ENCODE measurements at places on chromosomes 11 and 22.

- no peak for DNase-seq
These were observed 75.8 kb downstream of the MORC2 start for GRCh38 chr22:30892731-30893221.

GRCh38 chr11:43868852-43869567 lies 11.6 kb upstream of the ALKBH3 start:
- no peak for DNase-seq

DNA sequence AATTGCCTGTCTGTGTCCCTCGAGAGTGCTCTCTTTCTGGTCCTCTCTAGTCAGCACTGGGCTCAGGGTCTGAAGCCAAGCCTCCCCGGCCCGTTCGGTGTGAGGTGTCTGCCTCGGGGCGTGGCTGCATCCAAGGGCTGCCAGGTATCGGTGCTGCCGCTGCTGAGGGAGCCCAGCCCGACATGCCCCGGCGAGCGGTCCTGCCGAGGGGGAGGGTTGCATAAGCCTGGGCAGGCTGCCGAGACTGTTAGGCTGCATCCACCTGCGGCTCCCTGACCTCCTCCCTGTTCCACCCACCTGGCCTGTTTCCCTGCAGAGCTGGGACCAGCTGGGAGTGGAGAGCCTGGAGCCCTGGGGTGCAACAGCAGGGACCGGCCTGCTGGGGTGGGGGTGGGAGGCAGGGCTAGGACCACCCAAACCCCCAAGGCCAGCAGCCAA lies 6.3 kb downstream of the OVOL1 start:
- no peak for DNase-seq

GRCh38 chr22:48042621-48043395 lies 1280.4 kb downstream of the TBC1D22A start:
- DNase-seq, result no peak

DNA sequence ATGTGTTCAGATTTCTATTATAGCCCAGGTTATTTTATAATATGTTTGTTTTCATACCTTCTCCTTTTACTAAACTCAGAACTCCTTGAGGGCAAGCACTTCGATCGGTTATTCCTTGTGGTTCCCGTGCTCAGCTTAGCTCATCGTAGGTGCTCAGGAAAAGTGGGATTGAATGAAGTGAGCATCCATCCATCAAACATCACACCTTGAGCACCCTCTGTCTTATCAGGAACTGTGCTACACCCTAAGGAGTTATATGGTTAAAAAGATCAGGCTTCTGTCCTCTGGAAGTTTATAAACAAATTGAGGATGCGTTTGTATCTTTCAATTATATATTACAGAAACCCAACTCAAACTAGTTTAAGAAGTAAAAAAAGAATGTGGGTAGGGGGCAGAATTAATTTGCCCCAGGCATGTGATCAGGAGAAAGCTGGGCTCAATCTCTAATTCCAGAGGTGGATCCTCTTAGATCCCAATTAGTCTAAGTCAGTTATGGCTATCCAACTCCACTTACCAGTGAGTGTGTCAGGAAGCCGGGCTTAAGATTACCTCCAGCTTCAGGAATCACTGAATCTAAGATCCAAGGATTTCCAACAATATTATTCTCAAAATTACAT lies 59.9 kb upstream of the RRAS2 start:
- DNase-seq, result no peak

DNA sequence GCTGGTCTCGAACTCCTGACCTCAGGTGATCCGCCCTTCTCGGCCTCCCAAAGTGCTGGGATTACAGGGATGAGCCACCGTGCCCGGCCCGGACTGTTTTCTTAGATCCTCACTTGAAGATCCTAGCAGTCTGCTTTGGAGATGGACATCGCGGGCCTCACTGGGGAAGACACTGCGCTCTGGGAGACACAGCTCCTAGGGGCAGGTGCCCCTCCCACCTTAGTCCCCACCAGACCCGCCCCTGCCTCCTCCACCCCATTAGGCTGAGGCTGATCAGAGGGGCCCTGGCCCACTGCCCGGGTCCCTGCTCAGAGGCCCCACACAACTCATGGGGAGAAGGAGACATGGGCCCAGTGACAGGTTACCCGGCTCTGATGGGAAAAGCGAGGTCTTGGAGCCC lies 11.3 kb upstream of the LTO1 start:
- DNase-seq, result no peak

GRCh38 chr11:14645015-14645912 lies 1.7 kb downstream of the PDE3B start:
- no peak for DNase-seq

DNA sequence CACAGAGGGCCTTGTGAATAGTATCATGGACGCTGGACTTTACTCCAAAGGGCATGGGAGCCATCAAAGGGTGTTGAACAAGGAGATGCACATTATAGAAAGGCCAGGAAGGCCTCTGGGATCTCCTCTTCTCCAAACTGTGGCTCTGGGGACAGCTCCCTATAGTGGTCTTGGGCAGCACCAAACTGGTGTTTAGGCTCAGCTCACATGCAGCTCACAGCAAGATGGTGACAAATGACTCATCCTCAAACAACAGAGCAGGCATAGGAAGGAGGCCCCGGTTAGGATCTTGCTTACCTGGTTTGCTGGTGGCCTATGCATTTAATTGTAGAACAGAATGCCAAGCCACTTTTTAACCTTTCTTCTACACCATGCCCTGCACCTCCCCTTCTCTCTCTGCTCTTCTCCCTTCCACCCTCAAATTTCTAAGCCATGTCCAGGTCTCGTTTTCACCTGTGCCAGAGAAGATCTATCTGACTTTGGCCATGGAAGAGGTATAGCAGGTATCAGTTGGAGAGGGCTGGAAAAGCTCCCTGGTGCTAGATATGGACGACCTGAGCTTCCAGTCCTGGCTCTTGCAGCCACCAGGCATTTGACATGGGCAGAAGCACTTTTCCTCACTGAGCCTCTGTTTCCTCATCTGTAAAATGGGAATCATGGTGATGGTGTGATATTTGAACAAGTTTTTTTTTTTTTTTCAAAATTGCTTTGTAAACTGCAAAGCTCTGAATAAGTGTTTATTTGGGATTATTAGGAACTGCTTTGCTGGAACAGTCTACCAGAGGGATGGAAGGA lies 14.4 kb upstream of the EHF start:
- DNase-seq, result no peak

All from activated CD8-positive, alpha-beta memory T cell treated with anti-CD3 and anti-CD28 coated beads for 1 hour (primary cell).